GM20000 (cell line): ENCODE measurements at places on chromosomes 3 and 15.

DNA sequence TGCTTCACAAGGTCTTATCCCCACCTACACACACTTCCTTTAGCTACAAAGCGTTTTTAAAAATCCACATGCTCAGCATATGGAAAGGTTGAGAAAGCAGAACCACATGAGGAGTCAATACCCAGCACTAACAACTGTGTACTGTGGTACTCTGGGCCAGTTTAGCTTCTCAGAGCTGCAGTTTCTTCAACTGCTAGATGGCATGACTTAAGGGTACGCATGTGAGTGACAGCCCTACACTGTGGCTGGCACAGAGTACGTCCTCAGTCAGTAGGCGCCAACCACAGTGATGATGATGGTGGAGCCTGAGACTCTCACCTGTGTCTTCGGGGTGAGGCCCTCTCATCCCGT lies 17.4 kb downstream of the CCDC12 start:
- DNase-seq = no peak

DNA sequence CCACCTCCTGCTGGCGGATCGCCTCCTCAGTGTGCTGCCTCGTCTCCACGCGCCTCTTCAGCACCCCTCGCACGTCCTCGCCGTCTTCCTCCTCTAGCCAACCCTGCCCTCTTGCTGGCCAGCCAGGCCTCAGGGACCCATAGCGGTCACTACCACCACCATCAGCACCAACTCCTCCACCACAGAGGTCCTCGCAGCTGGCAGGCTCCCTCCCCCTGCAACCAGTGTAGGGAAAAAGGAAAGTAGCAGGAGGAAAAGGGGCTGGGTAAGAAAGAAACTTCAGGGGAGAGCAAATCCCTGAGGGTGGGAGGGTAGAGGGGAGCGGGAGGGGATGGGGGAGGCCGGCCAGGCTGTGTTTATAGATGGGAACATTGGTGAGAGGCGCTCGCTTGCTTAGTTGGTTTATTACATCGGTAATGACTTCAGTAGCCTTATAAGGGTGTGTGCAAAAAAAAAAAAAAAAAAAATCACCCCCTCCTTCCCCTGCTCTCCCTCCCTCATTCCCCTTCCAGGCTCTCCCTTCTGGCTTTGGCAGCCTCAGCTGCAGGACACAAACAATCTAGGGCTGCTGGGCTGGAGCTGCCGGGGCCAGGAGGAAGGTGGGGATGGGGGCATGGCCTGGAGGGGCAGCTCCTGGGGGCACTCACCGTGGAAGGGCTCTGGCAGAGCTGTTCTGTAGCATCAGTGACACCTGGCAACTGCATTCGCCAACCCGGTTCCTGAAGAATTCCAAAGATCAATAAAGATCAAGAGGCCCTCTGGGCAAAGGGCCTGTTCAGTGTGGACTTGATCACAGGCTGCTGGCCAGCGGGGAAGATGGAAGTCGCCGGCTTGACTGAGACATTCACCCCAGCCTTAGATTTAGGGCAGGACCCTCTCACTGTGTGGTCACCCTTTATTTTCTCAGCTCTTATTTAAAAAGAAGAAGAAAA lies 116.2 kb upstream of the HACD2 start:
- no peak for DNase-seq

- DNase-seq = peak; percentile 67
Measured at GRCh38 chr15:52464478-52464877, 64.2 kb downstream of the MYO5A start.

- DNase-seq = peak; percentile 84
Measured at GRCh38 chr3:186617036-186617946, 4.4 kb downstream of the AHSG start.

GRCh38 chr3:171774521-171774920 lies 35.8 kb downstream of the PLD1 start:
- no peak for DNase-seq

DNA sequence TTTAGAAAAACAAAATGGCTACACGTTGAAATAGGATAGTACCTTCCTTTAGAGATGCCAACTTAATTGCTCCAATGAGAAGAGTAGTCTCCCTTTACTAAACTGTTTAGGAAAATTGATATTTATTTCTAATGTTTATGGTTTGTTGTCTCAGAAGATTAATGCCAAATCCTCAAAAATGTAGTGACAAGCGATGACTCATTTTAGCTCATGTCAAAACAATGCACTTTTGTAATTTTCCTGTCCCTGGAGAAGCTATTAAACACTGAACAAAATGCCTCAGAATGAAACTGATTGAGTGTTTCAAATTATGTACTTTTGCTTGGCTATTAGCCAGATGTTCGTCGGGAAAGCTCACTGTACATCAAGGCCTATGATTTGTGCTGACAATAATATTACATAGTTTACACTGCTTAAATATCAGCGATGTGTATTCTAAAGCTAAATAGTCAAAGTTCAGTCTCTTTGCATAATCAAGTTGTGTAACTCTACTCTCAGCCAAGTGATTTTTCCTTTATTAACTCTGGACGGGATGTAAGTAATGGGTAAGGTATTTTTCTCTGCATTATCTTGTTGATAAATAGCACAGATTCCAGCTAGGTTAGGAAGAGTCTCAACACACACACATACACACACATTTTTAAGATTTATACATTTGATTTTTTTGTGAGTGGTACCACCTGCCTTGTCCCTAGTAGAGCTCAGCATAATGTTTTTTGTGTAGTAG lies 83.7 kb downstream of the CMSS1 start:
- DNase-seq = no peak

GRCh38 chr3:32106929-32107362 lies 526 bp downstream of the GPD1L start:
- peak; percentile 13 for DNase-seq

GRCh38 chr3:107208100-107208499 lies 169.1 kb upstream of the CCDC54 start:
- no peak for DNase-seq

GRCh38 chr15:91132079-91132478 lies 32.0 kb downstream of the SV2B start:
- no peak for DNase-seq

DNA sequence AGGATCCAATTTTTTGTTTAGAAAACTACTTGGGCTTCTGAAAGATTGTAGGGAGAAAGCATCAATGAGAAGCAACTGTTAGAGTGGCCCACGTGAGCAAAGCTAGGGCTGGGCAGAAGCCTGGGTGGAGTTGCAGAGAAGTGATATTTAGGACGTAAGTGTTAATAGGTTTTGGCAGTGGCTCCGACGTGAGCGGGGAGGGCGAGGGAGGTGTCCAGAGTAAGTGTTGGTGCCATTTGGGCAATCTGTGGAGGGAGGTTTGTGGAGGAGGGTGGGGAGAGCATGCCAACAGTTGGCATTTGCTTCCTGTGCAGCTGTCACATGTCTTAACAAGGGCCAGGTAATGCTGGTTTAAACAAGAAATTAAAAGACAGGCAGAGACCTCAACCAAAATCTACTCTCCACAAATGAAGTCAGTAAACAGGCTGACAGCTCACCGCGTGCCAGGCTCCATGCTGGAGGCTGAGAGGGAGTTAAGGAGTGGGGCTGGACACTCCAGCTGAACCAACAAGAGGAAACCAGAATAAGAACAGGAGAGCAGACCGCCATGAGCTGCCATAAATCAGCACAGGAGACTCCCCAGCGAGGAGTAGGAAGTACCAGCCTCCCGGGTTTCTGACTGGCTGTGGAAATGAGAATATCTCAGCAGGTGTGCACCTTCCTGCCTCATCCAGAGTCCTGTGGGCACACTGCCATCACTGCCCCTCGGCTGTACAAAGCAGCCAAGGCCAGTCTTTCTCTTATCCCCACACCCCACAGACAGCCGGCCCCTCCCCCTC lies 232.6 kb downstream of the ABHD5 start:
- DNase-seq = no peak

DNA sequence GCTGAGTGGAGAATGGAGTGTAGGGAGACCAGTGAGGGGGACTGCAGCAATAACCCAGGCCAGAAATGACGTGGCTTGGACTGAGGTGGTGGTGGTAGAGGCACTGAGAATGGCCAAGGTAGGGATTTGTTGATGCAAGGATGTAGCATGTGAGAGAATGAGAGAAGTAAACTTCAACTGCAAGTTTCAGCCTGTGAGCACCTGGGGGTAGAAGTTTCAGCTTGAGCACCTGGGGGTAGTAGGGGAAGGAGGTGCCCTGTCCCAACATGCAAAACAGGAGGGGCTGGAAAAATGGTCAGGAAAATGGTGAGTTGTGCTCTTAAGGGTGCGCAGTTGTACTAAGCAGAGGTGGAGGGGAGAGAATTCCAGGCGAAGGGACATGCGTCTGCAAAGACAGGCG lies 31.0 kb downstream of the IL16 start:
- no peak for DNase-seq

- DNase-seq = no peak
Measured at GRCh38 chr15:94621736-94622135, 390.4 kb downstream of the MCTP2 start.

DNA sequence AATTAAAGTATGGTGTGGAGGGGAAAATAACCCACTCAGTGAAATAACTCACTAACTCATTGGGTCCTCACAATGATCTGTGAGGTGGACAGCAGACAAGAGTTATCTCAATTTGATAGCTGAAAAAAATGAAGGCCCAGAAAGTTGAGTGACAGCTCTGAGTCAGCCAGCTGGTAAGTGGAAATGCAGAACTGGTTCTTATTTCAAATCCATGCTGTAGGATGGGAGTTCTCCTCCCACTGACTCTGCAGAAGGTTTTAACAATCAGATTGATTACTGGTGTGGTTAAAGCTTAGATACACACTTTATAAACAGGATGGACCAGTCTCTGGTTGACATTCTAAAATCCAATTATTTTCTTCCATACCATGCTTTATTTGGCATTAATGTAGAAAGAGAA lies 87.0 kb upstream of the LMOD3 start:
- no peak for DNase-seq

GRCh38 chr3:12822725-12823373 lies 18.5 kb downstream of the RPL32 start:
- no peak for DNase-seq
